ENCODE measurements at places on chromosomes 5 and 9.

DNA sequence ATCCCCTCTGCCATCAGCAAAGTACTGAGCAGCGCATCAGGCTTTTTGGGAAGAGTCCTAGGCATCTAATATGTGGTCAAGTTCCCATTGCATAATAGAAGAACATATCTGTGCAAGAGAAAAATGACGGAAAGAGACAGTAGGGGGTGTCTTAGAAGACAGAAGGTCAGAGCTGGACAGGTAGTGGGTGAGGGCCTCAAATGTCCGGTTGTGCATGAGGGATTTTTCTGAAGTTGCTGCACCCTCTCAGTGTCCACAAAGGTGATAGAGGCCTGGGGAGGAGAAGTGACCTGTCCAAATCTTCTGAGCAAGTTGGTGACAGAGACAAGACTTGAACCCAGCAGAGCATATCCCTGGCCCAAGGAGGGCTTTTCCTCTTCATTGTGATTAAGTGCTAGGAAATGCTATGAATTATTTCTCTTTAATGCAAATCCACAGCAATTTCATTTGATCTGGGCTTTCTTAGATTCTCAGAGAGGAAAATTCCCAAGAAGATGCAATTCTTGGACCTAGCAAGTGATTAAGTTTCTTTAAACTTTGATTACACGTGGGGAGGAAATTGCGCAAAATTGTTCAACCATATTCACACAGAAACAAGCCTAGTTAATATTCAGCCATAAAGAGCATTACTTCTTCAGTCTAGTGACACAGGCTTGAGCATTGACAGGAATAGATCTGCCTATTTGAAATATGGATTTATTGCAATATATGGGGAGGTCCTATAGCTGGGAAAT is at the start of gene OR2S2:
Gene OR2S2, minus strand, starts transcription at position 51 of the 734 bp plus-strand sequence. CDS start 56 bp downstream, outside the sequence.
- DNase-seq = no peak

DNA sequence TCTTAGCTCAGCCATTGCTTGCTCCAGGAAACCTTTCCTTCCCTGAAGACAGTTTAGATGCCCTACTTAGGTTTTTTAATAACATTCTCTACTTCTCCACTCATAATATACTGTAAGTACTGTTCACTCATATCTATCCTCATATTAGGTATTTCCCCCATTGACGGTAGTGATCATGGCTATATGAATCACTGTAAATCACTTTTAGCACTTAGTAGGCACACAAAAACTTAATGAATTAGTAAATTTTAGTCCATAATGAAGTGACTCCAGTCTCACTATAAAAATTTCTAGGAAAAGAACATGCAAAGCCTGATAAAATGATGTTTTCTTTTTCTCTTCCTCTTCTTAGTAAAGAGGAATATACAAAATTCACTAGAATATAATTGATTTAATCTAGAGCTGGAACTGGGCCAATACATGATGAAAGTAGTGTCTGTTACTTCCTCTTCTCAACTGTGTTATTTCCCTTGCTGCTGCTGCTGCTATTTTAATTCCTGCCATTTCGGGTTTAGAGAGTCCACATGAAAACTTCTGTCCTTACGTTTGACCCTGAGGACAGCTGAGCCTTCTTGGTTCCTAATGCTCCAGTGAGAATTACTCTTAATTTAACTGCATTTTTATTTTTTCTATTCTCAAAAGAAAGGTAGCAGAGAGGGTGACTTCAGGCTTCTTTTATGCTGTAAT is 73.5 kb downstream of the LNPEP start:
- DNase-seq = no peak

DNA sequence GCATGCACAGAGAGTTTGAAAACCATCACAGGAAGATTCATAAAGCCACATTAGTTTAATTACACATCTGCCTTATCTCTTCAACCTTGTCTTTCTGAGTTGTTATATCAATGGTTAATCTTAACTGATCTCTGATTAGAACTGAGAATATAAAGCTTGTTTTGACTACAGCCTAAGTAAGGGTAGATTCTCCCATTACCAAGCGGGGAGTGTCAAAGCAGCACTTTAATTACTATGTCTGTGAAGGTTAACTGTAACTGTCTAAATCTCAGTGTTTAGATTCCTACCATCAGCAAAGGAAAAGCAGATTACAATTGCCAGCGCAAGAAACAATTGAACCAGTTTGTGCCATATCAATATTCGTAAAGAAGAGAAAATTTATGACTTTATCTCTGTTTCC is 348.7 kb downstream of the CDH12 start:
- DNase-seq = no peak

- no peak for DNase-seq
Observed at GRCh38 chr9:15501179-15501578, 9.6 kb downstream of the PSIP1 start.

- no peak for DNase-seq
Observed at GRCh38 chr5:161093100-161093499, 241.1 kb upstream of the ATP10B start.

DNA sequence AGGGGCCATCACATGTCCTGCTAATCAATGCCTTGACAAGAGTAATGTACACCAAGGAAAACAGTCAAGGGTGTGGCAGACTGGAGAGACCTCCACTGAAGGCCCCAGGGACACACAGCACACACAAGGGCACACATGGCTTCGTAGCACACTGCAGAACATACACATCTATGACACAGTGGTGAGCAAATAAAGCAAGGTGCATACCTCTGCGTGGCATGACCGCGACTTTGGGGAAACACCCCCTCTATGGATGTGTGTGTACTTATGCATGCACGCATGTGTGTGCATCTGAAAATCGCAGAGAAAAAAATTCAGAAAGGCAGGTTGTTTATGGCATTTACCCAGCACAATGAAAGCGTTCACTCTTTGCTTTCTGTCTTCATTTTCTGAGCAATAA is 20.5 kb downstream of the SEMA4D start:
- DNase-seq = no peak

- DNase-seq = no peak
Observed at GRCh38 chr5:144304688-144305087, 134.0 kb downstream of the KCTD16 start.

GRCh38 chr5:107593009-107593408 is 77.7 kb downstream of the EFNA5 start:
- DNase-seq = no peak

DNA sequence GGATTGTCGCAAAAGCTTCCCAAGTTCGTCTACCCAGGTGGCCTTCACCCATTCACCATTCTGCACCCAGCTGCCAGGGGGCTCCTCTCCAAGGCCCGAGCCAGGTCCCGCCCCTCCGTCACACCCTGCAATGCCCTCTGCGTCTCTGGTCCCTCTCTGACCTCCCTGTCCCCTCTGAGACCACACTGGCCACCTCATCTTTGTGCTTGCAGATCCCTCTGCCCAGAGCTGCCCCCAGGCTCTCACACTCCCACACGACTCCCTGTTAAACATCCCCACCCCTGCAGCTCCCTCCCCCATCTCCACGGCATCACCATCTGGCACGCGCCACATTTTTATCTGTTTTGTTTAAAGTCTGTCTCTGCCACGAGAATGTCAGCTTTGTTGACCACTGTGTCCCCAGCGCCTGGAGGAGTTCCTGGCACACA is 243.6 kb downstream of the PBX3 start:
- no peak for DNase-seq

- DNase-seq = no peak
Observed at GRCh38 chr5:60226128-60226527, 332.6 kb upstream of the PDE4D start.

DNA sequence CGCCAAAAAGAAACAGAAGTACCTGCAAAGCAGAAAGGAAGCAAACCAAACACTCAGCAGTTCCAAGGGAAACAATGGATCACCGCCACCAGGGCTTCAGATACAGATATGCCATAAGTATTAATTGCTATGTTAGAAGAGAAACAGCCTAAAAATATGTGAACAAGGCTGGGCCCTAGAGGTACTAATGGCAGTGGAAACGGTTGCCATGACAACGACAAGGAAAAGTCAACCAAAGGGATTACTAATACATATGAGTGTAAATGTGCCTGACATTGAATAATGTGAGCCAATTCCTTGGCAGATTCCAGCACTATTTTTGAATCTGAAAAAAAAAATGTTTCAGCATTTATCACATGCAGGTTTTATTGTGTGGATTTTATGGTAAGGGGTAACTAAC is 75.0 kb downstream of the CAVIN4 start:
- DNase-seq = no peak

DNA sequence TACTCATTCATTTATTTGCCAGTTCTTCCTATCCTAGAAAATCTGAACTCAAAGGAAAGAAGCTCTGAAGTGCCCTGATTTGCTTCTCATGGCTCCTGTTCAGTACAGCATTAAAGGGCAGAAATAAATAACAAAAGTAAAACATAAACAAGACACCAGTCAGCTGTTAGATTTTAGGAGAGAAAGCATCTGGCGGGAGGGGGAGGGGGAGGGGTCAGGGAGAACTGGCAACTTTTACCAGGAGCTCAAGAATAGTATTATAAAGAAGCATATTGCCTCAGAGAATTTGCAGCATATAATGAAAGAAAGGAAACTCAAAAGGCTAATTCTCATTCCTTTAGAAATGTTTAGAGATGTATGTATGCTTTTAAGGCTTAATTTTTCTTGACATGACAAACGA is 68.1 kb downstream of the SEMA6A start:
- no peak for DNase-seq

Data from stimulated activated CD8-positive, alpha-beta memory T cell treated with anti-CD3 and anti-CD28 coated beads, Interleukin-2, amount 100 ng/mL, for 1 hour (primary cell).